ENCODE measurements at places on chromosomes 4 and X.

- DNase-seq: no peak
These were observed 24.0 kb downstream of the CEP44 start for GRCh38 chr4:174307694-174308093.

DNA sequence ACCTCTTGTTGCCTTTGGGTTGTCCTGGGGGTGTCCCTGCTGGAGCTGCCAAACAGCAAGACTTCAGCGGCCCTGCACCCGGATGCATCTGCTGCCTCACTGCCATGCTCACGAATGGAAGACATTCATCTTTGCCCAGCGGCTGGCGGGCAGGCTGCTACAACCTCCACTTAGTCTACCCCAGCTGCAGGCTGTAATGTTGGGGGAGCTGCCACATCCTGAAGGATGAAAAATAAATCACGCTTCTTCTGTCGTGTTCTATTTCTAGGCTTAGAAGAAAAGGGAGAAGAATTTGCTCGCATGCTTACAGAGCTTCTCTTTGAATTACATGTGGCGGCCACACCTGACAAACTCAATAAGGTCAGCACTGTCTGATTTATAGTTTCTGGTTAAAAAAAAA lies 61.4 kb downstream of the FAM114A1 start:
- DNase-seq: no peak

GRCh38 chrX:100745806-100746537 lies 14.1 kb upstream of the SYTL4 start:
- DNase-seq: no peak

DNA sequence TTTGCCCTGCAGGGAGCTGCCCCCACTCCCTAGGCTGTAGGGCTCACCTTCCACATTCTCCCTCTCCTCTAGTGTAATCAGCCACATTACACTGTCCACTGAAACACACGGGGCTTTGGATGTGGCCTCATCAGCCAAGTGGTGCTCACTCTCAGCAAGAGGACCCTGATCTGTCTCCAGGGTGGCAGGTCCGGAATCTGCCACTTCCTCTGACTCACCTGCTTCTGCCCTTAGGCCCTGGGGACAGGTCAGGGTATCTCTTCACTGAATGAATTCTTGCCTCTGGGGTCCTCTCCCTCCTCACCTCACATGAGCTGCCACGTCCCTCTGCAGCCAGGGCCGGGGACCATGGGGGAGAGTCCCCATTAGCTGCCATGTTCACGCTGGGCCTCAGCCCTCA lies 15.9 kb downstream of the ZNF41 start:
- DNase-seq: no peak

DNA sequence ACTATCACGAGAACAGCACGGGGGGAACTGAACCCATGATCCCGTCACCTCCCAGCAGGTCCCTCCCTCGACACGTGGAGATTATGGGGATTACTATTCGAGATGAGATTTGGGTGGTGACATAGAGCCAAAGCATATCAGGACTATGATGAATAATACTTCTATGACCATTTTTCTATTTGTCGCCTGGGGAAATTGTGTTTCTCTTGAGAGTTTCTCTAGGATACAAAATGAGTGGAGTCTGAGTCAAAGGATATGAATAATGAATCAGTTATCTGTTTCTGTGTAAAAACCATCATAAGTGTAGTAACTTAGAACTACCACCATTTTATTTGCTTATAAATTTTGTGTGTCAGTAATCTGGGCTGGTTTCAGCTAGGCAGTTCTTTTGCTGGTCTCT lies 533.0 kb upstream of the ARX start:
- DNase-seq: no peak

- peak; percentile 92 for DNase-seq
These were observed at the start of gene C4orf33 for GRCh38 chr4:129095811-129096454. C4orf33 (plus strand) TSS chr4:129096152; CDS start chr4:129102611, 6,459 bp downstream.

DNA sequence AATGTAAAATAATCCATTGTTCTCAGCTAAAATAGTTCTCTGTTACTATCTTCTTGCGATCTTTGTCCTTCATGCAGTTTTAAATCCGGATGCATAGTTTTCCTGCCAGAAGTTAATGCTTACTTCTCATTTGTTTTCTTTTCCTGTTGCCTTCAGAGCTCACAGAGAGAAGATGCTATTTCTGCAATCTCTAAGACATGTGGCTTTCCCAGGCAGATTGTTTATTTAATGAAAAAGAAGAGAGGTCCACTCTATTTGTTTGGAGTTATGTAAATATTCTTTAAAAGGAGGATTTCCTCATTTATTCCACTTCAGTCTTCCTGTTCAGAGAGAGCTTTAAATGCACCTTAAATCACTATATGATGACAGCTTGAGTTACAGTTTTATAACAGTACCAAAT lies 39.3 kb upstream of the HPGD start:
- no peak for DNase-seq

DNA sequence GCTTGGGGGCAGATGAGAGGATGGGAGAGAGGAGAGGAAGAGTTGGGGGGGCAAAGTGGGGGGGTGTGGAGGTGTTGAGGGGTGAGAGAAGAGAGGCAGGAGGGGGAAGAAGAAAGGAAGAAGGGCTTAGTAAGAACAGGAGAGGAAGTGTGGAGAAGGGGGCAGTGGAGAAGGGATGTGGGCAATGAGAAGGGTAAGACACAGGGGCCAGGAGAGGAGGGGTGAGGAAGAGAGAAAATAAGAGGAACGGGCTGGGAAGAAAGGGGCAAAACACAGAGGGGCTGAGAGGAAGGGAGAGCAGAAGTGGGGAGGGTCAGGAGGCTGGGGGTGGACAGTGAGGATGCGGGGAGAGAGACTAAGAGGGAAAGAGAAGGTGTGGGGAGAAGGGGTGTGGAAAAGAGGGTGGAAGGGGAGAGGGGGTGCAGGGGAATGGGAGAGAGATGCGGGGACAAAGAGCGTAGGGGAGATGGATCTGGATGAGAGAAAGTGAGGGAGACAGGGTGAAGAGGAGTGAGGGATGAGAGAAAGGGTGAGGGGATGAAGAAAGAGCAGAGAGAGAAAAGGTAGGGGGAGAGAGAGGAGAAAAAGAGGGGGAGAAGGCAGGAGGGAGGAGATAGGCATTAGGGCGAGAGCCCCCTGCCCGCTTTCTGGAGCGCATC lies 12.9 kb downstream of the SH3KBP1 start:
- no peak for DNase-seq

DNA sequence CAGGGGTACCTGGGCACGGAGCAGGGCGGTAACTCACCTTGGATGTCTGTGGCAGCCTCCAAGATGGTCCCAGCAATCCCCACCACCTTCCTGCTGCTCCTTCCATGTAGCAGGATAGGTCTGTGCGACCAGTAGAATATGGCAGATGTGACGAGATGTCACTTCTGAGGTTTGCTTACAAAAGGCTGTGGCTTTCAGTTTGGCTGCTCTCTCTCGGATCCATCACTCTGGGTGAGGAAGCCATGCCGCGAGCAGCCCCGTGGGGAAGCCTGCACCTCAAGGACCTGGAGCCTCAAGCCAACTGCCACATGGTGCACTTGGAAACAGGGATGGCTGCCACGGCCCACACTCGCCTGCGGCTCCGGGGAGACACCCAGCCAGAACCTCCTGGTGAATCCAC lies 37.6 kb downstream of the WFS1 start:
- DNase-seq: no peak

- no peak for DNase-seq
These were observed 79.3 kb downstream of the CLDN22 start for GRCh38 chr4:183240581-183241321.

DNA sequence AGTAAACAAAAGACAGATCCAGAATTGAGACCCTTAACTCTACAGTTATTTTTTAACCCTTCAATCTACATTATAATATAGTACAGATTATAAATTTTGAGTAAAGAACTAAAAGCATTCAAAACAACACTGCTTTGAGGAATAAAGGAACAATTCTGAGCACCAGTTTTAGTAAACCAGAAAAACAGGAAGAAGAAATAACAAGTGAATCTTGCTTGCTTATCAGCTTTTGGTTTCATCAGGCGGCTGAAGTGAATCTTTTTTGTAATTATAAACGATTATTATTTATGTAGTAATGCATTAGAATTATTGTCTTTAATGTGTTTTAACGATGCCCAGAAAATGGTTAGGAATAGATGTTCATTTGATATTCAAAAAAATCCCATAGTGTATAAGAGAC lies 305.4 kb downstream of the ARAP2 start:
- DNase-seq: no peak

- DNase-seq: no peak
These were observed 7.0 kb downstream of the SH3BGRL start for GRCh38 chrX:81208916-81209315.

- no peak for DNase-seq
These were observed 750.5 kb downstream of the ADGRL3 start for GRCh38 chr4:61950625-61951024.

DNA sequence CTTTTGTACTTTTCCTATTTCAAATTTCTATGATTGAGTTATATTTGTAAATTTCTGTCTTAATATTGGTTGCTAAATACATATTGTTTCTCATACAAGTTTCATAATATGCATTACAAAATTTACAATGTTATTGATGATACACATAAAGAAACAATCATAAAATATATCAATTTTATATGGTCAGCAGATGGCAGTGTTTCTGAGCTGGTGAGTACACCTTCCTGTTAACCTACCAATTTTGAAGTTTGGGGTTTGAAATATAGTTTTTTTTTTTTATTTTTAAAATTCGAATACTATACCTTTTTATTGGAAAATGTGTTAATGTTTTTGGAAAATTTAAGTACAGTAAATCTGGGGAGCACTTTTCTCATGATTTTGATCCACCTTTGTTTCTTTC lies 1953.1 kb upstream of the ADGRL3 start:
- DNase-seq: no peak

DNA sequence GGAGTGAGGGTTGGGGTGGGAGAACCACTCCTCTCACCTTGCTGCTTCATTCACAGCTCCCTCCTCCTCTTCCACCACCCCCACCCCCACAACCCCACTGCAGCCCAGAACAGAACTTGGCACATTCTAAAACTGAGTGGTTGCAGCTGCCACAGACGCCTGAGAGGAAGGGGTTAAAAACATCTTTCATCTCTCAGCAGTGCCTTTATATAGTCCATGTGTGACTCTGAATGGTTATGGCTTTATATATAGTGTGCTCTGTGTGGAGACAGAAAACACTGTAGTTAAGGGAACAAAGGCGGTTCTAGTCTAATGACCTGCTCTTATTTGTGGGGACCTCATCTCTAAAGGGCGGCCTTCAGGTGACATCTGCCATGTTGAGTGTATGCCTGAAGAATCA lies 144.8 kb downstream of the BCOR start:
- DNase-seq: no peak

DNA sequence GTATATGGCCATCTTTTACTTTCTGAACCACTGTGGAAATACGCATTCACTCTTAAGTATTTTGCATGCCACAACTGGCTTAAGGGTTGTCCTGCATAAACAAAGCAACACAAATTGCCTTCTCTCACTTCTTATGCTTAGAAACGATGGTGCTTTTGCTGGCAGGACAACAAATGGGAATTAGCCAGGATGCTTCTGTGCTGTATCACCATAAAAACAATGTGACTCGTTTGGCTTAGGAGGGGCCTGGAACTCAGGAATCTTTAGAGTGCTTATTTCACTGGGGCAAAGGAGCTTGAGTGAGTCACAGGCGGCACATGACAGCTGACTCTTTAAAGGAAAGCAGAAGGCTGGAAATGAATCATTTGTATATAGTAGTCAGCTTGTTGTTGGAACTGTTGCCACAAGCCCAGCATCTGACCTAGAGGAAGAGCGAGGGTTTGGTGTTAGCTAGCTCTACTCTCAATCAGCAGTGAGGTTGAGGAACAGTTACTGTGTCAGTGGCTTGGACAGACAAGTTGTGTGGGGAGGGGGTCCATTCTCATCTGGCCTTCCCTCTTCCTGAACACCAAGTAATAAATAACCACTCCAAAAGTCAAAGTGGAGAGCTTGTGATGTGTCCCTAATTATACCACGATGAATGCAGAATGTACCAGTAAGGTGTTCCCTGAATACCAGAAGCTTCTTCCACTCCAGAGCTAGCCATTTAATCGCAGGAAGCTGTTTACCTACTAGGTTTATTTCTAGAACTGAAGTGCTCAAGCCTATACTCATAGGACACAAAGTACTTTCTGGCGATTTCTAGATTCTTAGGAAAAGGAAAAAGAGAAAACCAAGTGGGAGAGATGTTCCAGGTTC lies 293.1 kb downstream of the CAMK2D start:
- peak; percentile 7 for DNase-seq

- DNase-seq: peak; percentile 66
These were observed 11.8 kb upstream of the DCUN1D4 start for GRCh38 chr4:51831133-51831532.

- DNase-seq: no peak
These were observed 1156.1 kb downstream of the FAT4 start for GRCh38 chr4:126470862-126471261.
